Activated CD4-positive, alpha-beta T cell treated with anti-CD3 and anti-CD28 coated beads, Interleukin-2, amount 50 U/mL, for 4 hours (primary cell): ENCODE measurements at places on chromosomes 2 and 18.

GRCh38 chr18:53040286-53040685 is 700.3 kb downstream of the DCC start:
- no peak for DNase-seq

GRCh38 chr2:183666031-183666430 is 541.8 kb downstream of the NUP35 start:
- DNase-seq, result no peak

- no peak for DNase-seq
Observed at GRCh38 chr2:100972452-100972851, 29.6 kb upstream of the RPL31 start.

DNA sequence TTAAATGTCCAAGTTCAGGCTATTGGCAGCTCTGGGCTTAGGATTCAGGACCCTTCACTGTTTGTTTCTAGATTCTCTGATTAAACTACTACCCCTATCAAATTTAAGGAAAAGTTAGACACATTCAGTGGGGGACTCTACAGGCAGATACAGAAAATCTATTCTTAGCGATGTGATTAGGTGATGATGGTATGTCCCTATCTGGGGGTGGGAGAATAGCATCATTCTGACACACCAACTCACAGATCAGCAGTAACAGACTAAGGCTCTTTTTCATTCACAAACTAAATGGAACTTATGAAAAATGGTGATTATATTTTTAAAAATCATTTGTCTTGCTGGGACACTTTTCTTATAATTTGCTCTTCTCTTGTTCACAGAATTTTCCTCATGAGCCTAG is 232.9 kb upstream of the CDH2 start:
- no peak for DNase-seq

GRCh38 chr18:25810736-25811135 is 279.7 kb downstream of the SS18 start:
- no peak for DNase-seq

- no peak for DNase-seq
Observed at GRCh38 chr2:162184821-162185450, 32.9 kb upstream of the GCG start.
